ENCODE measurements at places on chromosomes 12 and 14. TPM values are rescaled to one million over a fixed set of nuclear protein-coding genes. Genes with fewer than 3 reads are reported as not detected.

Gene FAM186B
- total RNA-seq = 0.20 TPM

Gene SERPINA1
- 0.39 TPM for total RNA-seq

Gene RNASE3
- total RNA-seq = not detected

Gene BDKRB1
- 6.1 TPM for total RNA-seq

All from subcutaneous preadipocyte (primary cell).